ENCODE measurements at places on chromosomes 1 and 21.

GRCh38 chr1:51101976-51102375, at the start of gene C1orf185:
C1orf185 (plus strand) TSS chr1:51102228; CDS start chr1:51102234, 6 bp downstream.
- no peak for DNase-seq

- no peak for DNase-seq
Measured at GRCh38 chr1:2228694-2229036, 546 bp downstream of the SKI start.

DNA sequence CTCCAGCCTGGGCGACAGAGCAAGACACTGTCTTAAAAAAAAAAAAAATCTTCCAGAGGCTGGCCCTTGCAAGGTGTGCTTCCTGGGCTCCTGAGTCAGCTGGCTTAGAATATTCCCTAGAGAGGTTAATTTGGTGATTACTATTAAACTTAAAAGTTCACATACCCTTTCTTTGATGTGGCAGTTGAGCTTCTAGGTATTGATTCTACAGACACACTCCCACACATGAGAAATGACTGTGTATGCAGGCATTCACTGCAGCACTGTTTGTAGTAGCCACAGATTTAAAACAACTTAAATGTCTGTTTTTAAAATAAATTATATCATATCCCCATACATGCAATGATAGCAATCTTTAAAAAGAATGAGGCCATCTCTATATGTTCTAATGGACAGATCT, 93.4 kb downstream of the GDAP2 start:
- DNase-seq = no peak

DNA sequence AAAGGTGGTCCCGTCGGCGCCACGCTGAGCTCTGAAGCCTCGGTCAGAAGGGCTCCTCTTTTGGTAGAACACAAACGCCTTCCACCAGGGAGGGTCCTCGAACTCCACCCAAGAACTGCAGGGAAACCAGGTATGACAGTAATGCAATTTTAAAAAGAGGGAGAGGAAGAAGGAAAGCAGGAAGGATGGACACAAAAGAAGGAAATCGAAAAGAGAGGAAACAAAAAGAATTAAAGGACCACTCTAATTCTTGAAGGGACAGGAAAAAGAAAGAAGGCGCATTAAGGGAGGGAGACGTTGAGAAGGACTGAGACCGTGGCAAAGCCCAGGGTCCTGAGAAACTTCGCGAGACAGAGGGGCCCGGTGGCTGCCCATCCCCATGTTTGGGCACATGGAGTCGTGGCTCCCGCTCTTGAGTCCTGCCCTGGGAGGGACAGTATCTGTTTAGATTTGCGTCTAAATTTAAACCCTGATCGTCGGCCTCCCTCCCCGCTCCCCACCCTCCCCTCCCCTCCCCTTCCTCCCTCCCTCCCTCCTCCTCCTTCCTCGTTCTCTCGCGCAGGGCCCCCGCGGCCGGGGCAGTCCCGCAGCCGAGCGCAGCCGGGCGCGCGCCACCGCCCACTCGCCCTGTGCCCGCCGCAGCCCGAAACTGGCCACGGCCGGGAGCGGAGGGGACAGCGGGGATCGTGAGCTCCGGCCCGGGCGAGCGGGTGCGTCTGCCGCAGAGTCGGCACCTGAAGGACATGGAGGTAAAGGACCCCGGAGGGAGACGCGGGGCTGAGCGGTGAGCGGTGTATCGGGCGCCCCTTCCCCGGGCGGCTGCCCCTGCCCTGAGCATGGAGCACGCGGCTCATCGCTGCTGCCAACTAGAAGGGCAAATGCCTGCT, at the start of gene RCSD1:
Gene RCSD1 (plus strand): TSS at position 552 of the 887 bp plus-strand sequence. CDS start 192 bp downstream, at position 744.
- peak; percentile 45 for DNase-seq

GRCh38 chr1:219264561-219264960, 90.9 kb downstream of the LYPLAL1 start:
- no peak for DNase-seq

GRCh38 chr1:53580009-53580400, 120.8 kb downstream of the DMRTB1 start:
- DNase-seq = peak; percentile 5

DNA sequence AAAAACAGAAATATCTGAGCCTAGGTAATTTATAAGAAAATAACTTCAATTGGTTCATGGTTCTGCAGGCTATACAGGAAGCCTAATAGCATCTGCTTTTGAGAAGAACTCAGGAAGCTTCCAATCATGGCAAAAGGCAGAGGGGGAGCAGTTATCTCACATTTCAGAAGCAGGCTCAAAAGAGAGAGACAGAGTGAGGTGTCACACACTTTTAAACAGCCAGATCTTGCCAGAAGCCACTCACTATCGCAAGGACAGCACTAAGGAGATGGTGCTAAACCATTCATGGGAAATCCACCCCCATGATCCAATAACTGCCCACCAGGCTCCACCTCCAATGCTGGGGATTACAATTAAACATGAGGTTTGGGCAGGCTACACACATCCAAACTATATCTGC, 25.5 kb downstream of the RGS18 start:
- DNase-seq = no peak

- DNase-seq = no peak
Measured at GRCh38 chr1:153750026-153750995, 22.5 kb downstream of the INTS3 start.

DNA sequence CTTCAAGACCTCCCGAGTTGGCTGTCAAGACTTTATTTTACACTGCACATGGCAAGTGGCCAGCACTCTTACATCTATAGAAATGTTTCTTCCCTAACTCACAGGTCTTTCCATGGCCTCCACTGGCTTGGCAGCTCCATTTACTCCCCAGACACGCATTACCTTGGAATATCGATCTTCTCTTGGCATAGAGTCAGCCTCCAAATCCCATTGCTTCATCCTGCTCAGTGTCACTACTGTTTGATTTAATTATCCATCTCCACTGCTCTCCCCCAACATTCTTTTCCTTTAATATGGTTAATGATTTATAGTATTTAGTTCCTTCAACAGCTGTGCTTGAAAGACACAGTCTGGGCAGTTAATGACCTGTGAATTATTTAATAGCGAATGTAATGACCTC, 241.2 kb upstream of the MAP1LC3C start:
- DNase-seq = no peak

DNA sequence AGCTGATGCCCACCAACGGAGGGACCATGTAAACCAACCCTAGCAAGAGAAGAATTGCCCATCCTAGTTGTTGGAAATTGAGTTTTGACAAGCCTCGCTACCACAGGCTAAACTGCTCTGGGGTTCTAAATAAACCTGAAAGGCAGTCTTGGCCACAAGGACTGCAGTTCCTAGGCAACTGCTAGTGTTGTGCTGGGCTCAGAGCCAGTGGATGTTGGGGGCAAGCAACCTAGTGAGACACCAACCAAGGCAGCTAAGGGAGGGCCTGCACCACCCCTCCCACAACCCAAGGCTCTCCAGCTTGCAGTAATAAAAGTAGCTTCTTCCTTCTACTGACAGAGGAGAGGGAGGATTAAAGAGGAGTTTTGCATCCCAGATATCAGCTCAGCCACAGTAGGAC, 102.4 kb upstream of the PKN2 start:
- no peak for DNase-seq

GRCh38 chr1:116318897-116319296, 54.1 kb upstream of the ATP1A1 start:
- DNase-seq = peak; percentile 51

- DNase-seq = no peak
Measured at GRCh38 chr21:31425138-31425537, 81.1 kb upstream of the TIAM1 start.

DNA sequence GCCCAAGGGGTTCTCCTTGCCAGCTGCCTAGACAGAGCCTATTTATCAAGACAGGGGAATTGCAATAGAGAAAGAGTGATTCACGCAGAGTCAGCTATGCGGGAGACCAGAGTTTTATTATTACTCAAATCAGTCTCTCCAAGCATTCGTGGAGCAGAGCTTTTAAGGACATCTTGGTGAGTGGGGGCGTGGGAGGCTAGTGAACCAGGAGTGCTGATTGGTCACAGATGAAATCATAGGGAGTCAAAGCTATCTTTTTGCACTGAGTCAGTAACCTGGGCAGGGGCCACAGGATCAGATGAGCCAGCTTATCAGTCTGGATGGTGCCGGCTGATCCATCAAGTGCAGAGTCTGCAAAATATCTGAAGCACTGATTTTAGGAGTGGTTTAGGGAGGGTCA, 64.8 kb upstream of the MRPS6 start:
- no peak for DNase-seq

DNA sequence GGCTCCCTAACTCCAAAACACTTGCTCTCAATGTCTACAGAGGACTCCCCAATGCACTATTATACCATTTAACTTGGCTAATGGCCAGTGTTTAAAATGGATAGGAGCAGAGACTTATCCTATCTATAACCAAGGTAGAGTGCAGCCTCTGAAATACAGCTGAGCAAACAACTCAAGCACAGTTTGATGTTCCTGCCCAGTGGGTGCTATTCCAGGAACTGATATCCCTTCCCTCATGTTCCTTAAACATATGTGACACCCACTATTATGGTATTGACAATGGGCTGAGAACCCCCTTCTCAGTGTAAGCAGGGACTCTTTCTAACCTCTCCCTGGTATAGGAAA, 51.7 kb downstream of the SH3GLB1 start:
- DNase-seq = no peak

DNA sequence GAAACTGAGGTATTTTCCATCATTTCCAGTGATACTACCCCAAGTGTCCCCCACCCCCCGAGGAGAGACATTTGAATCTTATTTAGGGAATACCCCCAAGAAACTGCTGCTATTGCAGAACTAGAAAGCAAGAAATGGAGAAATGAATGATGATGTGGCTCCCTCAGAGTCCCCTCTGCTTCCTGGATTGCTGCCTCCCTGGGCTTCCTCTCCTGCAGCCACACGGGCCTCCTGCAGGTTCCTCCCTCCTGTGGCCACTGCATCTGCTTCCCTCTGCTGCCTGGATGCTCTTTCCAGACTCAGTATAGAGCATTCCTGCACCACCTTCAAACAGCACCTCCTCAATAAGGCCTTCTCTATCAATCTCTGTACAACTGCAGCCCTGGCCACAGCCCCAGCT, 69.3 kb downstream of the SLC25A24 start:
- no peak for DNase-seq

- no peak for DNase-seq
Measured at GRCh38 chr1:116808200-116808847, 54.1 kb downstream of the CD2 start.

DNA sequence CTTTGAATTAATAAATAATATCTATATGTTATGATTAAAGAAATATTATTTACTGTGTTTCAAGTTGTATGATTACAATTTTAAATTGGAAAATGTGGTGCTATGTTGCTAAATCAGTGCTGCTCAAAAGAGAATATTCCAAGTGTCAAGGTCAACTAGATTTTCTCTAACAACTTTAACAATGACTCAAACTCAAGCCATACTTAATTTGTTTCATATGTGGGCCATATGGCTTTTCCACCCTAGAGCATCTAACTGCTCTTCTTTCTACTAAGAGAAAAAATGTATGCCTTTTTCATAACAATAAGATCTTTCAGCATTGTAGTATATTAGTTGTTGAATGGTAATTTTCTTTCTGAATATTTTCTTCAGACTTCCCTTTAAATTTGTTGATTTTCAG, 8.3 kb upstream of the SYT14 start:
- DNase-seq = no peak

DNA sequence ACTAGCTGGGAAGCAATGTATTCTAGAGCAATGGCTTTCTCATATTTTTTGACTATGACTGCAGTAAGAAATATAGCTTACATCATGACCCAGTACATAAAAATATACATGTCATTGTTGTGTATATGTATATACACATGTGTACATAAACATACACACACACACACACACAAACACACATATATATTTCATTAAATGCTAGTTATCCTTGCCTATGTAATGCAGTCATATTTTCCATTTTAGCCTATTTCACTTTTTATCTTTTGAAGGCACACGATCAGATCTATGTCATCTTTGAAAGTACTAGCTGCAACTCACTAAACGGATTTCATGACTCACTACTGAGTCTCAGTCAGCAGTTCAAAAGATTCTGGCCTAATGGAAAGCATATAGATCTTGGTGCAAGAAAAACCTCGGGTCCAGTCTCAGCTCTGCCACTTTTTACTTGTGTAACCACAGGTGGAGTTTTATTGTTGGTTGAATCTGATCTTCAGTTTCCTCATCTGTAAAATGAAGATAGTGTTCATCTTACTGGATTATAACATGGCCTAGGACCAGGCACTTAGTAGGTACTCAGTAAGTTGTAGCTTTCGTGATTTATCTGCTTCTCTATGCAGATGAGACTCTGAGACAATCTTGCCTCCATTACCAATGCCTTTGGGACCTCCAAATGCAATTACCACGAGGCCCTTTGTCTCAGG, 325.6 kb downstream of the RRAGC start:
- no peak for DNase-seq

DNA sequence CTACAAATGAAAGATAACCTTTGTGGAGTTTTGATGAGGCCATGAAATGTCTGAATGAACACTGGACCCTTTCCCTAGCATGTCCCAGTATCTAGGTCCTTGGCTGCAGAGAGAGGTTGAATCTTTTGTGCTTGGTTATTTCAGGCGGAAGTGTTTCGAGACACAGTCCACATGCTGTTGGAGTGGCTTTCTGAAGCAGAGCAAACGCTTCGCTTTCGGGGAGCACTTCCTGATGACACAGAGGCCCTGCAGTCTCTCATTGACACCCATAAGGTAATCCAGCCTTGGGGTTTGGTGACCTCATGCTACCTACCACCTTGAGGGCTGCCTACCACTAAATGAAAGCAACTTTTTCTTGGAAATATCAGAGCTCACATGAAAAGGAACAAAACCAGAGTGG, 38.9 kb upstream of the BMP8A start:
- DNase-seq = no peak

DNA sequence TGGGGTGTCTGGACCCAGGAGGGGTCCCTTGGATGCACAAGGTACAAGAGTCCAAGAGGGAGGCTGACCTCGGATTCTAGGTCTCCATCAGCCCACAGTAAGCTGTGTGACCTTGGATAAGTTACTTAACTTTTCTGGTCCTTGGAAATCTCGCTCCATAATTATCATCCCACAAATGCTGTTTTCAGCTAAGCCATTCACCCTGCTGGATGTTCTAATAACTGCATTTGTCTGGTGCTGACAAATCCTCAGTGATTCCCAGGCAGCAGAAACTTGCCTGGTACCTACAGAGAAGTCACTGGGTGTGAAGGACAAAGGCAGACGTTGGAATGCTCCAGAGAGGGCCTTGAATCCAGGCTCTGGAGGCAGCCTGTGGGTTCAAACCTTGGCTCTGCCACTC, 89.7 kb downstream of the IGSF21 start:
- no peak for DNase-seq

- DNase-seq = no peak
Measured at GRCh38 chr1:98402860-98403259, 258.7 kb upstream of the SNX7 start.

DNA sequence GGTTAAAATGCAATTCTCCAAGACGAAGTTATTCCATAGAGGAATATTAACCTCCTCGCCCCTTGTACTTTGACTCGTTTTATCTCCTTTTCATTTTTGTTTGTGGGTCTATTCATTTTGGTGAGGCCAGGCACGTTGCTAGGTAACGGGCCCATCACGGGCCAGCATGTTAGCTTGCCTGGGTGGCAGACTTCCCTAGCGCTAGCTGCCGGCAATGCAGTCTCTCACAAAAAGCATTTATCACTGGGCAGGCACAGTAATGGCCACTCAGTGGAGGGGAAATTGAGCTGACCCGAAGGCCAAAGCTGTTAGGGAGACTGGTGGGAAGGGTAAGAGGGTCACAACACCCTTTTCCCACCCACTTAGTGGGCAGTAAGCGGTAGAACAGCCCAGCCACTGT, 234.4 kb upstream of the FOXD3 start:
- no peak for DNase-seq

Data from mesothelial cell of epicardium (in vitro differentiated cells).